ENCODE measurements at places on chromosomes 5 and 9. TPM values are rescaled to one million over a fixed set of nuclear protein-coding genes. Genes with fewer than 3 reads are reported as not detected.

TMEM171 gene
- 0.96 TPM for total RNA-seq

NOXA1 gene
- not detected for total RNA-seq

GNG10 gene
- total RNA-seq = 129 TPM

SPATA24 gene
- 9.7 TPM for total RNA-seq

GNA14 gene
- not detected for total RNA-seq

LCN15 gene
- total RNA-seq = not detected

PCDHB15 gene
- 2.0 TPM for total RNA-seq

IFNA13 gene
- total RNA-seq = not detected

HK3 gene
- total RNA-seq = not detected

ELOVL7 gene
- total RNA-seq = 0.07 TPM

NMUR2 gene
- total RNA-seq = not detected

DMAC1 gene
- 1.5 TPM for total RNA-seq

HEMGN gene
- total RNA-seq = not detected

- no peak for DNase-seq
These were observed 418.7 kb upstream of the KIF2A start for GRCh38 chr5:61887271-61887670.

DNA sequence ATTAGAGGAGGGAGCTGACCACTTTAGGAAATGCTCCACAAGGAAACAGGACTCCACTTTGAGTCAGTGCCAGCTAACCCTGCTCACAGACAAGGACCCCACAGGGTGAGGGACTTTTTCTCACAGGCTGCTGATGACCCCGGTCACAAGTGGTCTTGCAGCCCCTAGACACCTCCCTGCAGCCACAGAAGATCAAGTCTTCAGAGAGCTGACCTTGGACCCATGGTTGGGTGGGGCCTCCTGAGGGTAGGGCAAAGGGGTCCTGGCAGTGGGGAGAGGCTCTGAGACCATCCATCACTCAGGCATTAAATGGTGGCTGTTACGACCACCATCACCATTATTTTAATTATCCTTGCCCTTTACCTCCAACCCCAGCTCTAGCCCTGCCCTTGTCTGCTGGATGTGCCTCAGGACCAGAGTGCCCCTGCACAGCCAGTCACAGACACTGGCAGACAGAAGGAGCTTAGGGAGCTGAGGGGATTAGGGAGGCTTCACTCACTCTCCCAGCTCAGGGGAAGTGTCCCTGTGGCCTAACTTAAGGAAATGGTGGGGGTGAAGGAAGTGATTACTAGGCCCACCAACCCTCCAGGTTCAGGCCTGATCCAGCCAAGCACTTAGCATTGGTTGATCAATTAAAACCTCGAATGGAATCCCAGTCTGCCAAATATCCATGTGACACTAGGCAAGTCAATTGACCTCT, 1.6 kb downstream of the ACSL6 start:
- no peak for DNase-seq

GRCh38 chr9:100590481-100590880, 12.6 kb downstream of the CAVIN4 start:
- peak; percentile 20 for DNase-seq

DNA sequence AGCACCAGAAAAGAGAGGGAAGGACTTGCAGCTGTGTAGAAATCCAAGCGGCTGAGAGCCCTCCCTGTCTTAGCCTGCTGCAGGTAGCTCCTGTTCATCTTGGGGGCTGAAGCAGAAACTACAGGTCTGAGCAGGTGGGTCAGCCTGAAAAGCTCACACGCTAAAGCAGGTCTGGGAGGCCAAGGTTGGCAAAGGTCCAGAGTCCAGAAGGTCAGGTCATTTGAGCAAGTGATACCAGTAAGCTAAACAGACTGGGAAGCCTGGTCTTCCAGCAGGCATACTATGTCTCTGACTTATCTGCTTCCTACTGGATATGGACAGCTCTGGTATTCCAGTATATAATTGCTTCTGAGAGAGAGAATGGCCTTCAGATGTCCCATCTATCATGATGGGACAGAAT, 26.2 kb downstream of the PTCD2 start:
- no peak for DNase-seq

DNA sequence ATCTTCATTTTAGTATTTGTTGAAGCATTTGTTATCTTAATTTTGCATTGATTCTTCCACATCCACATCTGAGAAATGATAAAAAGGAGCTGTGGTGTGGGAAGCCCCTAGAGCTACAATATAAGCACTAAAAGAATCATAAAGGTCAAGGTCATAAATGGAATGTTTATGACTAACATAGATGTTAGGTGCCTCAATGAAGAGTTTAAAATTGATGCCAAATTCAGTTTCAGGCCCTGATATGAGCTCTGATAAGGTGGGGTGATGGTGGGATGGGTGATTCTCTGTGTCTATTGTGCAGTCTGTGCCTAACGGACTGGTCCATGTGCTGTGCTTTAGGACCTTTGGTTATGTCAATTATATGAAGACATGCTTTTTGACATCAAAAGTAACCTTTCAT, 61.2 kb upstream of the CAMK4 start:
- DNase-seq = no peak

- no peak for DNase-seq
These were observed 283.7 kb downstream of the CRB2 start for GRCh38 chr9:123639743-123640142.

- DNase-seq = no peak
These were observed 41.3 kb upstream of the PAM start for GRCh38 chr5:102713682-102714231.

DNA sequence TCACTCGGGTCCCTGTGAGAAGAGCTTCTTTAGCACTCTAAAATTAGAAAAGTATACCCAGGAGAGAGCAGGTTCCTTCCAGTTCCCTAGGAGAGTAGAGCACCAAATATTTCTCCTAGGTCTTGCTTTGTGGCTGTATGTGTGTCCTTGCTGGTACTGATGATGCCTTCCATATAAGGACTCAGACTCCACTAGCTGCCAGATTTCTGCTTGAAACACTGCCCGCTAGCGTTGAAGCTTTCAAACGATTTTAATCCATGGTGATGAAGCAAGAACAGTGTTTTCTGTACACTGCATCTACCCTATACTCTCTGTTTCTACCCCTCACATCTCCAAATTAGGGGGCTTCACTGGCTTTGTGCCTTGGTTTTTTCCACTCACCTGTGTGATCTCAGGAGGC, 2.4 kb upstream of the SMC2 start:
- peak; percentile 44 for DNase-seq

DNA sequence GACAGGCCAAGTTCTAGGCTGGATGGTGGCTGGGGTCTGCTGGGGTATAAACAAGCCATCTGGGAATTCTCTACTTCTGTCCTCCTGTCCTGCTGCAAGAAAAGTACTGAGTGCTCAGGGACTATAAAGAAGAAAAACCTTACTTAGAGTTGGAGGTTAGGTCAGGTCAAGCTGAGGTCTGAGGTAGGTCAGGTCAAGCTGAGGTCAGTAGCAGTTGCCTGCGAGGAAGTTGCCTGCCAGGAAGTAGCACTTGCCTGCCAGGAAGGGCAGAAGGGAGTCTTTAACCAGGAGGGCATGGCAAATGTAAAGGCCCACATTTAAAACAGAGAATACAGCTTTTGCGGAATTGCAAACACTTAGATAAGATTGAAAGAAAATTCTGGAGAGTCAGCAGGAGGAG, 51.3 kb upstream of the PRLR start:
- peak; percentile 9 for DNase-seq

GRCh38 chr9:89812556-89813181, 207.9 kb downstream of the GADD45G start:
- no peak for DNase-seq

DNA sequence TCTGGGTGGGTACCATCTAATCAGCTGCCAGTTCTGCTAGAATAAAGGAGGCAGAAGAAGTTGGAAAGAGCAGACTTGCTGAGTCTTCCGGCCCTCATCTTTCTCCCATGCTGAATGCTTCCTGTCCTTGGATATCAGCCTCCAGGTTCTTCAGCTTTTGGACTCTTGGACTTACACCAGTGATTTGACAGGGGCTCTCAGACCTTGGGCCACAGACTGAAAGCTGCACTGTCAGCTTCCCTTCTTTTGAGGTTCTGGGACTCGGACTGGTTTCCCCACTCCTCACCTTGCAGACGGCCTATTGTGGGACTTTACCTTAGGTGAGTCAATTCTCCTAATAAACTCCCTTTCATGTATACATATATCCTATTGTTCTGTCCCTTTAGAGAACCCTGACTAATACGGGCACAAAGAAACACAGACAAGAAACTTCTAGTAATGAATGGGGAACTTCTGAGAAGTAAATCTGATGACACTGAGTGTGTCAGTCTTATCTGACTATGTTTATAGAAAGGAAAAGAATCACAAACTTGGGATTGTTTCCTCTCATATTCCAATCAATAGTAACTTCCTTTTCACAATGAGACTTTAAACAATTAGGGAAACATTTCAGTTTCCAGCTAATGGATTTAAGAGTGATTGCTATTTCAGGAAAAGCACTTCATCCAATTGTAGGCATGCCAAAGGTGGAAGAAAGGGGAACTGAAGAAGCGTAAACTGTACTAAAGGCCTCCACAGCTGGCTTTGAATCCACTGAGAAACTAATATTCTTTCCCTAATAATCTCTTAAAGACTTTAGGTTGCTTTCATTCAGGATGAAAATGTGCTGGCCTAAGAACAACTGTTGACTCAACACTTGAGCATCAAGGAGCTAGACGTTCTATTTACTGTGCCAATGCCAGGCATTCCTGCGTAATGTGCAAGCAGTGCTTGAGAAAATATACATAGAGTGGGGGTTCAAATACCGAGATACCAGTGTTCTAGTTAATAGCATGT, 127.9 kb upstream of the PTGER4 start:
- DNase-seq = peak; percentile 90

DNA sequence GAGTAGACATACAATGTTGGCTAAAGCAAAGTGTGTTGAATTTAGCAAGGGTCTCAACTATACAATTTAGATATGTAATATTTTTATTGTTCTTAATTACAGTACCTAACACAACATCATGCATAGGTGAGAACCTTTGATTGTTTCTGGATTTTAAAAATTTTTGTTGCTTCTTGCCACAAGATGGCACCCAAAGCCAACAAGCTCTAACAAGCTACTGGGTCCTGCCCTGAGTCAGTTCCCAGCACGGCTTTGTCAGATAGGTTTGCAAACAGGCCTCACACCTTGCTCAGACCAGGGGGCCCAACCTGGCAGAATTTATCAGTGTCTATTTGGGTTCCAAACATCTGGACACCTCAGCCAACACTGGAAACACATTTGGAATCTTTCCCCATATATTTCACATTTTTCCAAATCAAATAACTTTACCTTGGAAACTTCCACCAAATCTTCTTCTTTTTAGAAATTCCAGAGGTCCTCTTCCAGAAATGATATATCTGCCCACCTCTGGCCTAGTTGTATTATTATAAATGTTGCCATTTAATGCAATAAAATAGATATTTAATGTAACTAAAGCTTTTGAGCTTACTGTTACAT, 49.5 kb upstream of the EGFLAM start:
- DNase-seq = peak; percentile 13

DNA sequence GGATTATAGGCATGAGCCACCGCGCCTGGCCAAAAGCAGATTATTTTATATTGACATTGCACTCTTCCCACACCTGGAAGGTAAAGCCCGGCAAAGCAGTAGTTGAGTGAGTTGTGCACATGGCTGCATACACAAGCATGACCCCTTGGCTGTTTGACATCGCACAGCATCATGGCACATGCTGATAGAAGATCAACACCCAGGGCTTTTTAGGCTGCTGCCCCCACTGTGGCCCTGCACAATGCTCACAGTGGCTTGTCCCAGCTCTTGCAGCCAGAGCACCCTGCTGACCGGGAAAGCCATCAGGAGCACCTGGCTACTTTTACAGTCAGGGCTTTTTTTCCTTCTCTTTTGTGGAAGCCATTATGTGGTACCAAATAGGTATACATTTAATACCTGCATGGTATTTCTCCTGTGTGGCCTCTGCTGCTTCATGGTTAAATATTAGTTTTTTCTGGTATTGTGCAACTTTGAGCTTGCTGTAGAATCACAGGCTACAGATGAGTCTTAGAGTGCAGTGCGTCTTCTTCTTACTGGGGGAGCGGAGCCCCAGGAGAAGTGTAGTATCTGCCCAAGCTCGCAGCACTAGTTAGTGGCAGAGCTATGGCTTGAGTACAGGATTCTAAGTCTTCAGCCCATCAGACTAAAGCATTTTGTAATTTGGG, 264.5 kb downstream of the AOPEP start:
- no peak for DNase-seq

DNA sequence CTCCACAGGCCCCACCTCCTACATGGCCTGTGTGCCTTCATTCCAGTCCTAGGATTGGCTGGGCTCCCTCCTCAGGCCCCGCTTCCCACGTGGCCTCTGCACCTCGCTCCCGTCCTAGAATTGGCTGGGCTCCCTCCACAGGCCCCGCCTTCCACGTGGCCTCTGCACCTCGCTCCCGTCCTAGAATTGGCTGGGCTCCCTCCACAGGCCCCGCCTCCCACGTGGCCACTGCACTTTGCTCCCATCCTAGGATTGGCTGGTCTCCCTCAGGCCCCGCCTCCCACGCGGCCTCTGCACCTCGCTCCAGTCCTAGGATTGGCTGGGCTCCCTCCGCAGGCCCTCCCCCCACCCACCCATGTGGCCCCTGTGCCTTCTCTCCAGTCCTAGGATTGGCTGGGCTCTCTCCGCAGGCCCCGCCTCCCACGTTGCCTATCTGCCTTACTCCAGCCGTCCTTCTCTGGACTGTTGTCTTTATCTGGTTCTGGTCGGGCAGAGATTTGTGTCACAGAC, 45.3 kb upstream of the CACNA1B start:
- DNase-seq = no peak

GRCh38 chr5:75558981-75559632, 47.4 kb downstream of the POLK start:
- DNase-seq = no peak

GRCh38 chr5:41763574-41763973, 106.7 kb downstream of the OXCT1 start:
- no peak for DNase-seq

- DNase-seq = no peak
These were observed 197.7 kb downstream of the NTRK2 start for GRCh38 chr9:84867186-84867585.

DNA sequence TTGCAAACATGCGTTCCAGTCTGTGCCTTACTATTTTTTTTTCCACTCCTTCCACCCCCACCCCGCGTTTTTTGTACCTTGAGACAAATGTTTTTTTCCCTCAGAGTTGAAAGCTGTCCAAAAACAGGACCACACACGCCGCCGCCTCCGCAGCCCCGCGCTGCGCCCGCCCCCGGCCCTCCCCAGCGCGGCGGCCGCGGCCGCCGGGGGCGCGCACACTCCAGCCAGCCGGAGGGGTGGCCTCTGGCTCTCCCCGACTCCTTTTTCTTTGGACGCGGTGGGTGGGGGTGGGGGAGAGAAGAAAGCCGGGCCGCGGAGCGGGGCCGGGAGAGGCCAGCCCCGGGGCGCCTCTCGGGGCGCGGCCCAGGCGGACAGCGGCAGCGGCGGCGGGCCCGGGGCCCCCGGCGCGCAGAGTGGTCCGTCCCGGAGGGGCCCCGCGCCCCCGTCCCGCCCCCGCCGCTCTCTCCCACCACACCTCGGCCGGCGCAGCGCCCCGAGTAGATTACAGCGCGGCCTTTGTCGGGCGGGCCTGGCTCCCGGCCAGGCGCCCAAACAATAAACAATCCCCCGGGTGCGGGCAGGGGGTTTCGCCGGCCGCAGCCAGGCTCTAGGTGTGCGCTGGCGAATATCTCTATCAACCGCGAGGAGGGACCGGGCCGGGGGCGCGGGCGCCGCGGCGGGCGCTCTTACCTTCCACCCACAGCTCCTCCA, 10.9 kb downstream of the PTCH1 start:
- DNase-seq = peak; percentile 54
